Endothelial cell (in vitro differentiated cells): ENCODE measurements at places on chromosomes 3 and 15. TPM values are rescaled to one million over a fixed set of nuclear protein-coding genes. Genes with fewer than 3 reads are reported as not detected.

GRCh38 chr3:134326760-134327593, 47.3 kb downstream of the AMOTL2 start:
- H3K4me1 ChIP-seq = peaks cover 38% of the 10 kb centered on the region
- peaks cover 12% of the 10 kb centered on the region for H3K27me3 ChIP-seq
- DNase-seq = no peak
- H3K4me3 ChIP-seq = no peak overlapping the region

Gene NRG4
- 2.7 TPM for total RNA-seq

DNA sequence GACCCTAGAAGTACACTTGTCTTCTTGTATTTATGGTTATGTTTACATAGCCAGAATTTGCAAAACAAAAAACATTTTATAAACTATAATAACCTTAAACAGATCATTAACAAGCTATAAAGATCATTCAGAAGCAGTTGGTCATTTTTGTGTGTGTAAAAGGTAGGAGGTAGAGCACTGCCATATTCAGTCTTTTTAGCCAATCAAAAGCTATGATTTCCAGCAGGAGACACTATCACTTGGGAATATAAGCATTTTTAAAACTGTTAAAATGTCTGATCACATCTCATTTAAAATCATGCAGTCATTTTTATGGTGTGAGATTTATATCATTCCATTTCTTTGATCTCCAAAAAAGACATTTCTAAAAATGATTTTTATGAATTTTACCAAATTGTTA, 42.6 kb upstream of the ATP2C1 start:
- no peak for DNase-seq
- H3K27ac ChIP-seq = no peak overlapping the region

Gene TMC3
- total RNA-seq = not detected

- H3K36me3 ChIP-seq = no peaks in the 10 kb centered on the region
- peaks cover 6% of the 10 kb centered on the region for H3K27me3 ChIP-seq
- H3K4me3 ChIP-seq = no peak overlapping the region
- no peak overlapping the region for H3K27ac ChIP-seq
These were observed 81.8 kb downstream of the LSM3 start for GRCh38 chr3:14260463-14260862.

DNA sequence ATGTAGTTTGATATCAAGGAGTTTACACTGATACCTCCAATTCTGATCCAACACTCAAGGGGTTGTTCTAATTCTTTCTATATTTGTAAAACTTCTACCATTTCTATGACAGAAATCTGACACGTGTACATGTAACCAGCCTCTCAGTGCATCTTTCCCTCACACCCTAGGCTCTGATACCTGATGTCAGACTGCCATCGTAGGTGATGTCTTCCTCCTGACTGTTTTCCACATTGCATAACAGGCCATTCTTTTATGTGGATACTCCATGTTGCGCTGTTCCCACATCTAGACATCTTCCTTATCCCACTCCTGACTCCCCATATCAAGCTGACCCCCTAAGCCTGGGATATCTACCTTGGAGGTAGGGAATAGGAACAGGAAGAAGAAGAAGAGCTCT, 159.1 kb downstream of the FNDC3B start:
- H3K4me3 ChIP-seq = no peak overlapping the region
- H3K27ac ChIP-seq = peak overlapping the region; percentile 48
- peaks cover 6% of the 10 kb centered on the region for H3K27me3 ChIP-seq
- peaks cover 22% of the 10 kb centered on the region for H3K36me3 ChIP-seq
